ENCODE measurements at places on chromosomes 13 and 19.

GRCh38 chr13:100440751-100441425 lies 147.7 kb downstream of the GGACT start:
- peak; percentile 3 for DNase-seq

- DNase-seq = no peak
These were observed 223.5 kb upstream of the SLC10A2 start for GRCh38 chr13:103289681-103290080.

DNA sequence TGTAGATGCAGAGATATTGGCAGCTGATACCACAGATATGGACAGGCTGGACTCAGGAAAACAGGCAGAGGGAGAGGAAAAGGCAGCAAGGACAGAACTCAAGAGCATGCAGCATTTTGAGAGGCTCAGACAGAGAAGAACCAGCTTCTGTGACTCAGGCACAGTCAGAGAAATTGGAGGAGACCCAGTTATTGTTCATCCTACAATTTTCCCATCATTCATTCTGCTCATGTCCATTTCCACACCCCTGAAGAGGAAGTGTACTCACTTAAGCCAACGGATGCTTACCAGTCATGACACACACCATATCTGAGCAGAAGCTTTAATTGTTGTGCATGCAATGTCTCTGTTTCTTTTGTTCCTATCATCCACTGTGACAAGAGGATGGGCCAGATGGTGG lies 359.8 kb upstream of the HTR2A start:
- no peak for DNase-seq

GRCh38 chr19:53294786-53295441 lies 27.4 kb upstream of the VN1R4 start:
- no peak for DNase-seq

DNA sequence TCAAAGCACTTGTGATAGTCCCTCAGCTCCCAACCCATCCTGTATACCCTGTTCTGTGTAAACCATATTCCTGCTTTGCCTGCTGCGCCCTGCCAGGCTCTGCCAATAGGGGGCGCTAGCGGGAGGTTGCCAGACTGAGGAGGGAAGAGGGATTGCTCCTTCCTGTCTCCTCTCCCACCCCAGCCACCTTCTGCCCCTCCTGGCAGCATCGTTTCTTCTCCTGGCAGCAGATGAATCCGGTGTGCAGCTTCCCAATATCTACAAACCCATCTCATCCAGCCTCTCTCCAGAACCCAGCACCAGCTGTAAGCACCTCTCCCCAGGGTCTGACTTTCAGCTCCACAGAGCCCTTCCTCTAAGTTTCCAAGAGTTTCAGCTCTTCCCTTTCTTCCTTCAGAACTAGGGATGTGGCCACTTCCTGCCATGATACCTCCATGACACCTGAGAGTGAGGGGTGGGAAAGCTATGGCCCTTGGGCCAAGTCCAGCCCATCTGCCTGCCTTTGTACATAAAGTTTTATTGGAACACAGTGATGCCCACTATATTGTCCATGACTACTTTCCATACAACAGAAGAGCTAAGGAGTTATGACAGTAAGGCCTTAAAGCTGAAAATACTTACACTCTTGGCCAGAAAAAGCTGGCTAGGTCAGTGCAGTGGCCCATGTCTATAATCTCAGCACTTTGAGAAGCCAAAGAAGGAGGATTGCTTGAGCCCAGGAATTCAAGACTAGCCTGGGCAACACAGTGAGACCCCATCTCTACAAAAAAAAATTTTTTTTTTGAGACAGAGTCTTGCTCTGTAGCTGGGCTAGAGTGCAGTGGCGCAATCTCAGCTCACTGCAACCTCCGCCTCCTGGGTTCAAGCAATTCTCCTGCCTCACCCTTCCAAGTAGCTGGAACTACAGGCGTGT lies 34.5 kb upstream of the ATP1A3 start:
- DNase-seq = no peak

GRCh38 chr19:46546194-46546896 lies 50.7 kb upstream of the PNMA8B start:
- peak; percentile 27 for DNase-seq

DNA sequence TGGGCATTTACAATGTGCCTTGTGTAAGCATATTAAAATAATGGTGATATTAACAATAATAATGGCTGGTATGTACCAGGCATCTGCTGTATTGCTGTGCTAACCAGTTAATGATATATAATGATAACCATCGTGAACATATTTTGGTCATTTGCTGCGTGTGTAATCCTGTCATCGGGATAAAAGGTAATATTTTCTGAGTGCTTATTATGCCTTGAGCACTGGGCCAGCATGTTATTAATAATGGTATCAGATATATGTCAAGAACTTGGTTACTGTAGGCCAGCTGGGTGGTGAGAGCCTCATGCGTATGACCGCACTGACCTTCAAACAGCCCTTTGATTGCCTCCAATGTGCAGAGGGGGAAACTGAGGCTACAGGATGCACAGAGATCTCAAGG lies 22.2 kb upstream of the FXYD3 start:
- DNase-seq = no peak

Measured in inflammatory macrophage treated with lipopolysaccharide for 1 hour (primary cell).